ENCODE measurements at places on chromosomes 4 and X.

- DNase-seq = no peak
Measured at GRCh38 chrX:20315140-20315539, 48.4 kb upstream of the RPS6KA3 start.

DNA sequence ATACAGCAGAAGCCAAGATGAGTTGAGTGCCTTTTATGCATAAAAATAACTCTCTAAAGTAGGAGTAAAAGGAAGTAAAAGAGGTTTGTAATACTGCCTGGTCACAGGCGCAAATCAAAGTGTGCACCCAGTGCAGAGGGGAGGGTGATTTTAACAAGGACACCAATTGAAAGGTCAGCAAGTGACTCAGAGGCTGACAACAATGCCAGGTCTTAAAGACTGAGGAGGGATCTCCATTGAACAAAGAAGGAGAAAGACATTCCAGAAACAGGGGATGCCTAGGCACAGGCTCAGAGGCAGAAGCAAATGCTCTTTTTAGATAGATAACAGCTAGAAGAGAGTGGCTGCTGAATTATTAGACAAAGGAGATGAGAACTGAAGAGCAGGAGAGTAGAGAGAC is 297.4 kb upstream of the VCX start:
- DNase-seq = no peak

GRCh38 chr4:82373486-82373815 is 340 bp downstream of the HNRNPD start:
- no peak for DNase-seq

DNA sequence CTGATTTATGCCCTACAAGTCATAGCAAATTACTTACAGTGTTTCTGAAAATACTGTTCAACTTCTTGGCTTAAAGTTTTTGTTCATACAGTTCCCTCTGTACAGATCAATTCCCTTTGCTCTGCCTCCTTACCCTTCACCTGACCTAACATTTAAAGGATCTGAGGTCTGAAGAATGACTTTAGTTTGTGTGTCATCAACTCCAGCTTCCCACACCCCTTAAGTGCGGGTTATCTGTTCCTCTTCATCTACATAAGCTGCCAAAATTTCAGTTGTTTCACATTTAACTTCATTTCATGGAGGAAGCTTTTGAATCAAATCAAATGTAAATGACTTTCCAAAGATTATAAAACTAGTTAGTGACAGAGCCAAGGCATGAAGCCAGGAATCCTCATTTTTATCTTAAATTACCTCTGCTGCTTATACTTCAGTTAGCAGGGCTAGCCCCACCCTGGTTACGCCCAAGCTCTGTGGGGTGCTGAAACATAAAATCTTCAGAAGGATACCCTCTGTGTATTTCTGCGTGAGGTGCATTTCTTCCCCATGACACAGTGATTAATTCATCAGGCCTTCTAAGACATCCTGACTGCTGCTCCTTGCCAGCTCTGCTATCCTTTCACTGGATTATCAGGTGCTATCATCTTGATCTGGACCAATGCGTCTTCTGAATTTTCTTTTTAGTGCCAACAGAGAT is 16.5 kb downstream of the CXCL1 start:
- no peak for DNase-seq

DNA sequence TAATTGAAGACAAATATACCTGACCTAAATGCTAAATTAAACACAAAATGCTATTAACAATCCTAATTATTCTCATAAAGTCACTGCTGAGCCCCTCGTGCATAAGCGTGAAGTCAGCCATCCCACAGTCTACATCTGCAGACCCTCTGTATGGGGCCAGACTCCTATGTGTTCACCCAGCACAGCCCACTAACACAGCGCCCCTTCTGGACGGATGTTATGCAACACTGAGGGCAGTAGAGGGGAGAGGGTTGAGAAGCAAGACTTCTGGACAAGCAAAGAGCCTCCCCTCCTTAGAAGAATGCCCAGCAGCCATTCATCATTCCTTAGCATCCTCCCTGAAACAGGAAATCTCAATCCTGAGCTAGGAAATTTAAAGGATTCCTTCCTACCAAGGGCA is 7.9 kb downstream of the TRPC3 start:
- DNase-seq = no peak

DNA sequence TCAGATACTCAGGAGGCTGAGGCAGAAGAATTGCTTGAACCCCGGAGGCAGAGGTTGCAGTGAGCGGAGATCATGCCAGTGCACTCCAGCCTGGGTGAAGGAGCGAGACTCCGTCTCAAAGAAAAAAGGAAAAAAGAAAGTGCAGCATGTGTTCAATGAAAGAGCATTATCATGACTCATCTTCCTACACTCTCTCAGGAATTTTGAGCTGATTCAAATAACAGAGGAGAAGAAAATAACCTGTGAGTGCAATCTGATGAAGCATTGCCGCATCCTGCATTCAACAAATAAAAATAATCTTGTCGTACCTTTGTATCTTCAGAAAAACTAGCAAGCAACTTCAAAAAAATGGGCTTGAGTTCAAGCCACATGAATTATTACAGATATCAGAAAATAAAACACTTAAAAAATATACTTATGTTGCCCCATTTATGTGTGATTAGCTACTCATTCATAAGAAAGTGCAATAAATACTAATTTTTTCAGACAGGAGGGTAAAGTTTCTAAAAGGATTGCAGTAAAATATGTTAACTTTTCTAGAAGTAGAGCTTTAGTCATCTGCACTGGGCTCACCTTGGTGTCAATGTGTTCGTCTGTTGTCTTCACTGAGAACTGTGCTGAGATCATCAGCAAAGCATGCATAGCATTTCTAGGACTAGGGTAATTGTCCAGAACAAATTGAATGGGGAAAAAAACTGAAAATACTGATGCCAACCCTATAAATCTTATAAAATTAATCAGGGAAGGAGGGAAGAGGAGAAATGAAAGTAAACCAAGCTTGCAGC is 90.4 kb upstream of the VCX3B start:
- DNase-seq = no peak

DNA sequence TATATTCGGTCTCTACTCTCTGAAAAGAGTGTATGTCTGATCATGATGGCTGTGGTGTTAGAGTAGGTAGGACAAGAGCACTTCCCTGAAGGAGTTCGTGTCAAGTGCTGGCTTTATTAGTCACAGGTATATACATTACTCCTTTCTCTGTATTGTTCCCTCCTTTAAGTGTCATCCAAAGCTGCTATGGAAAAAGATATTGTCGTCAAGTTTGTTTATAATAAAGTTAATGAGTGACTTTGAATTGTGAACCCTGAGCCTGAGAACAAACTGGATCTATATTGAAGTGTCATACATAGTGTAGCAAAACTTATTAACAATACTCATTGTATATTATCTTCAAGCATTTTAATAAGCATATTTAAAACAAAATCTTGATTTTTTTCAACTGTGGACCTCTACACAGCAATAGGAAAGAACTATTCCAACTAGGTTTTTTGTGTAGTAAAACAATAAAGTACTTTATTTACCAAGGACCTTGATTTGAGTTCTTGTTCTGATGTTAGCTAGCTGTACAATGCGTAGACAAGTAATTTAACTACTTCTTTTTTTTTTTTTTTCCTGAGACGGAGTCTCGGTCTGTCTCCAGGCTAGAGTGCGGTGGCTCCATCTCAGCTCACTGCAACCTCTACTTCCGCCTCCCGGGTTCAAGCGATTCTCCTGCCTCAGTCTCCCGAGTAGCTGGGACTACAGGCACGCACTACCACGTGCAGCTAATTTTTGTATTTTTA is 177.7 kb downstream of the RAPGEF2 start:
- DNase-seq = no peak

DNA sequence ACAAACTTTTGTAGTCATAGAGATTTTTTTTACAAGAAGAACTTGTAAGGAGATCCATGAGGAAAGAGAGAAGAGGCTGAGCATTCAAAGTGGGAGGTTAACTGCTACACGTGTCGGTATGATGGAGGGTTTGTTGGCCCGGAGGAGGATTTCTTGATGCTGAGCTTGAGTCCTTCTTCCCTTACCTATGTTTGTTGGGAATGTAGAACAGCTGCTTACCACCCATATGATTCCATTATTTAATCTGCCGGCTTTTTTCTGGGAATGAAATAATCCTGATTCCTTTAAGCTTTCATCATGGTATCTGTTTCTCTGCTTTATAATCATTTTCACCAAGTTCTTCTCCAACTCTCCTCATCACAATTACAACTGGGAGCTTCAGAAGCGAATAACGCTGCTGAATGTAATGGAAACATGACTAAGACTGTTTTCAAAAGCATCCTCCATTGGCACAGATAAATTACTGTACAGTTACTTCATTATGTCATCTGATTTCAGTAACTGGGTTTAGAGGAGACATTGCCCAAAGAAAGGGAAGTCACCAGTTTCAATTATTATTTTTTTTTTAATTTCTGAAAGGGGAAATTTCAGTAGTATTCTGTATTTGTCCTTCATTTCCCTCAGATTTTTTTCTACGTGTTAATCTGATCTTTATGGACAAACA is 420.6 kb downstream of the SPRY1 start:
- DNase-seq = no peak

GRCh38 chr4:59837751-59838150 is 1362.4 kb upstream of the ADGRL3 start:
- DNase-seq = no peak

- no peak for DNase-seq
Measured at GRCh38 chr4:41110050-41110449, 104.3 kb downstream of the APBB2 start.

- DNase-seq = no peak
Measured at GRCh38 chr4:156811963-156812362, 159.6 kb downstream of the PDGFC start.

- DNase-seq = no peak
Measured at GRCh38 chr4:10461850-10462400, 4.7 kb upstream of the ZNF518B start.

GRCh38 chr4:117447925-117448324 is 362.5 kb upstream of the TRAM1L1 start:
- no peak for DNase-seq

DNA sequence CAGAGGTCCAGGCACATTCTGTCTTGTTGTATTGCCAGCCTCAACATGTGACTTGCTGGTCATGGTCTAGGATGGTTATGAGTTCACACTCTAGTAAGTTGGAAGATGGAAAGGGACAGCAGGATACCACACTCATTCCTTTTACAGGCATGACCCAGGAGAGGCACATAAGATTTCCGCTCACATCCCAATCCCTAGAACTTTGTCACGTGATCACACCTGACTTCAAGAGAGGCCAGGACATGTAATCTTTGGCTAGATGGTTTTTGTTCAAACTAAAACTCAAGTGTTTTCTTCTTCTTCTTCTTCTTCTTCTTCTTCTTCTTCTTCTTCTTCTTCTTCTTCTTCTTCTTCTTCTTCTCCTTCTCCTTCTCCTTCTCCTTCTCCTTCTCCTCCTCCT is 53.4 kb upstream of the ARX start:
- DNase-seq = no peak

- no peak for DNase-seq
Measured at GRCh38 chr4:152014280-152014679, 253.5 kb upstream of the GATB start.

- no peak for DNase-seq
Measured at GRCh38 chr4:22692736-22693135, at the start of gene GBA3. Gene GBA3, plus strand, starts transcription at chr4:22692937.

DNA sequence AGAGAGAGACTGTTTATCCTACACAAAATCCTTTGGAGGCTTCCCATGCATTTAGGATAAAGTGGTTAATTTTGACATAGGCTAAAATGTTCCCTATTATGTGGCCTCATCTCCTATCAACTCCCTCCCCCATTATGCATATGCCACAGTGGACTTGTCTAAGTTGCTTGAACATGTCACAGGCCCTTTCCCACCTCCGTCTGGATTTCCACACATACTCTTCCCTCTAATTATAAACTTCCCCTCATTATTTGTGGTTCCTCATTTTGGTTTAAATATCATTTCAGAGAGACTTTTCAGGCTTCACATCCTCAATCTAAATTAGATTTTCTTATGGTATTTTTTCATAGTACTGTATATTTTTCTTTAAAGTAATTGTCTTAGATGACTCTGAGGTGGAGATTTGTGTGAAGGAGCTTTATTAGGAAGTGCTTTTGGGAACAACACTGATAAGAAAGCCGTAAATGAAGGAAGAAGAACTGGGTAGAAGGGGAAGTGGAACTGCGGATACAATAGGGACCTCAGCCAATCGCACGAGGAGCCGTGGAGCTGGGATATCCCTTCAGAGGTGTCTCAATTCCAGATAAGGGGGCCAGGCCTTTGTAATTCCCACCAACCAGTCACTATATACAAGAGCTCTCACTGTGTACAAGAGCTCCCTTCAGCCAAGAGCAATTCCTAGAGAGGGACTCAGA is 7.9 kb downstream of the C4orf17 start:
- no peak for DNase-seq

DNA sequence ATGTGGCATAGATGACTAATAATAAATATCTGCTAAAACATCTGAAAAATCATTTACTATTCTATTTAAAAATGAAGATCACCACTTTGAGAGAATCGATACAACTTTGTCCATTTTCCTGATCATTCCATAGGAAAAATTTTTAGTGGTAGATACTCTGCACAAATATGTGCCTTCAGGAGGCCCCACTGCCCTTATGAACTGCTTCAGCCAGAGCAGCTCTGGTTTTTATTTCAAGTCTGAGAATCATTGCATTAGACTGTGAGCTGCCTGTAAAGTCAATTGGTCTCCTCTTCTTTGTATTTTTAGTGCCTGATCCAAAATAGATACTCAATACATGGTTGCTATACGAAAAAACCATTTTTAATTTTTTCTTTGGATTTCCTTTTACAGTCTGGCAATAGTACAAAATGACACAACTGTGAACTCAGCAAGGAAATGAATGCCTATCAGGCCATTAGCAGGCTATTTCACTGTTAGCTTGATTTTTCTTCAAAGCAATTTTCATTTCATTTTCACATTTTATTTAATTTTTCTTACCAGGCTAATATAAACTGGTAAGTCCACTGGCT is 69.1 kb downstream of the SHISA3 start:
- DNase-seq = no peak

DNA sequence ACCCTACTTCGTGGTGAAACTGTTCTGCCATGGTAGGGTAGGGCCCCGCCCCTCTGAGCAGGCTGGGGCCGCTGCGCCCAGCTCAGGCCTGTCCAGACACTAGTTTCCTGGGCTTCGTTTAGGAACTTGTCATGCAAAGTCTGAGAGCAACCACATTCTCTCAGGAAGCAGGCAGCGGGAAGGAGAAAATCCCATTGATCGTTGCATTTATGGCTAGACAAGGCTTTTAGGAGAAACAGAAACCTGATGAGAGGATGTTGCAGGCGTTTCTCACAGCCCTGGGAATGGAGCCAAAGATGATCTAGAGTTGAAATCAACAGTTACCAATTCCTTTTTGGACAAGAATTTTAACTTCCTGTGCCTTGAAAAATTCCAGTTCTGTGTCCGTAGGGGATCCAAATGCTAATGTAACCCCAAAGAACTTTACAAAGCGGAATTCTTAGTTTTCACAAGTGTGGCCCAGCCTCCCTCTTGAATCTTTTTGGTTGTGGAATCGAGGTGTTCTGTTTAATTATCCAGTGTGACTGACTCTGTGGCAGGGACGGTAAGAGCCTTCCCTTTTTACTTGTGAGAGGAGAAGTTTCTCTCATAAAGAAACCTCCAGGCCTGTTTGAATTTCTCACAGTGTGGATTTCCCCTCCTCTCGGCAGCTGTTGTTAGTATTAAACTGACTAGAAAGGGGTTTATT is 4.5 kb upstream of the CXCL9 start:
- DNase-seq = no peak

GRCh38 chrX:1468250-1468772 is 15.6 kb upstream of the ASMTL start:
- peak; percentile 58 for DNase-seq
